ENCODE measurements at places on chromosomes 2 and 18.

DNA sequence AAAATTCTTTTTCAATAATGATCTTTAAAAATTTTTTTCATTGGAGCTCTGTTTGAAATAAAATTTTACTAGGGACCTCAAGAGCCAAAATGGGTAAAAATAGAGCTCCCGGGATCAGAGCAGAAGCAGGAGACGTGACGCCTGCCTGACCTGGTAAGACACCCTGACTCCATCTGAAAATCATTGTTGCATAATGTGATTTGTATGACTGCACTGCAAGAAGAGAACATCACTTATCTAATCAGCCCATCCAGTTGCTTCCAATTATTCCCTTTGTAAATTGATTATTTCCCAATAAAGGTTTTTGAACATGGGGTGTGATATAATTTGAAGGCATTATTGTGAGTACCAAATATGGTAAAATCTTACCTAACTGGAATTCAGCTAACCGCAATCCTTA lies 17.1 kb upstream of the TAF1B start:
- DNase-seq = no peak

DNA sequence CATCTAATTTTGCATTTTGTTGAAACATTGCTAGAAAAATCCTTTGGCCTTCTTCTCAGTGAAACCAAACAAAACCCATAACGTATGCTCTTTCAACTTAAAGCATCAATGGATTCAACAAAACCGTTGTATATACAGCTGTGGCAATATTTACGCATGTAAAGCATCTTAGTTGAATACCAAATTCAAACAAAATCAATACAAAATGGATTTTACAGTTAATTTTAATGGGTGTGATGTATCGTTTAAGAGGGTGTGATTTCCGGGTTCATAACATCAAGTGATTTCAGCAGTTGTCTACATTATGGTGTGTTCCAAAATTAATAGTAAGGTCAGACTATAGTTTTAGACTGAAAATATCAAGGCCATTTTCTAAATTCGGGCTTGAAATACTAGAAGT lies 198.2 kb downstream of the TGIF1 start:
- DNase-seq = peak; percentile 39

DNA sequence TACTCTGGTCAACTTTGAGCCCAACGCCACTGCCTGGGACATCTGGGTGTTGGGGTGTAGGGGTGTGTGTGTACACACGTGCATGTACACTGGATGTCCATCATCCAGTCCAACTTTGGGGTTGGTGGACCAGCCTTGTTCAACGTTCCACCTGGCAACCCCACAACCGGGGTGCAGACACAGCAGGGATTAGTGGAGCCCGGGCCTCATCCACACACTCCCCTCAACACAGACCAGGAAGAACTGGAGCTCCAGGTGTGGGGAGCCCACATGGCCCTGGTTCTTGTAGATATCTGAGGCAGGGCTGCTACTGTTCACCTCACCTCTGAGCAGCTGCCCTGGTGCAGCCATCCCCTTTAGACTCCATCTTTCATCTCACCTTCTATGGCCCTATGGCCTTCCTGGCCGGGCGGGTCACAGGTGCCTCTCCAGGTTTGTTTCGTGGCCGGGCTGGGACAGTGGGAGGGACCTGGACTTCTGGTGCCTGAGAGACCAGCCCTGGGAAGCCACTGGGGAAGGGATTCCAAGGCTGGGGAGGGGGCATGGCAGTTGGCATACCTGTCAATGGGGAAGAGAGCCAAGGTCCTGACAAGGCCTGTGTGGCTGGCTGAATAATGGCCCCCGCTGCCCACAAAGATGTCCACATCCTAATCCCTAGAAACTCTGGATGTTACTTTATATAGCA lies 7.5 kb downstream of the NEU2 start:
- DNase-seq = no peak

- no peak for DNase-seq
Observed at GRCh38 chr2:170360546-170361089, 182.7 kb downstream of the MYO3B start.

DNA sequence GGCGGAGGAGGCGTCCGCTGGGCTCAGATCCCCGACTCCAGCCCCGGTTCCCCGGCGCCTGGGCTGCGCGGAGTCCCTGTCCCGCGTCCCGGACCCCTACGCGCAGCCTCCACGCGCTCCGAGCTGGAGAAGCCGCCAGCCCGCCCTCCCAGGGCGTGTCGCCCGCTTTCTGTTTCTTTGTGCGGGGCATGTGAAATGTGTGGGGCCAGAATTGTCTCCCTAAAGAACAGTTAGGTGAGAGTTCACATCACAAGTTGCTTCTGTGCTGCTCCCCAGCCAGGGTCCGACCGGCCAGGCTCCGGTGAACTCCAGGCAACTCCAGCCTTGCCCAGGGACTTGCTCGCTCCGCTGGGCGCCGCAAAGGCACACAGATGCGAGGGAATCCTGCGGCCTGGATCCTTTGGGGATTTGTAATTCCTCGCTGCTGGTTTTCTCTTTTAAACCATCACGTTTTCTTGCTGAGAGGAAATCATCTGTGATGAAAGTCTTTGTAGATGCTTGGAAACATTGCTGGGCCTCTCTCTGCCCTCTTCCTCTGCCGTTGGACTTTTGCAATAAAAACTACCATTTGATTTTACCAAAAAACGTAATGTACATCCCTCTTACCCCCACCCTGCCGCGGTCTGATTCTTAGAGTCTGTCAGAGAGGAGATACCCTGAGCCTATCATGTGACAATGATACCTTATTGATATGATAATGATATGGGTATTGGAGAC lies 631 bp downstream of the GYPC start:
- DNase-seq = no peak

DNA sequence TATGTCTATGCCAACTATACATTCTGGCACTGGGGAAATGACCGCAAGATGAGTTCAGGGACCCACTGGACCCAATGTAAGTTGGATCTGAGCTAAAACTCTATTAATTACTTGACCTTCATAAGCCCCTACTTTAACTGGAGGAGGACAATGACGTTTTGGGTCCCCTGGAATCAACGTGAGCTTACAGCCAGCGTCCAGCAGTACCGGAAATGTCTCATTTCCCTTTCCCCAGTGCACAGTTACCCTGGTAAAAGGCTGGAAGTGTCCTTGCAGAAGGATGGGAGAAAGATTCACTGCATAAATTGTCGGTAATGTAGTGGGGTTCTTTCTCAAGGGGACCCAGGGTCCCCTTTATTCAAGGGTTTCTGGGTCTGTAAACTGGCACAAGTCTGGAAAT lies 1297.6 kb upstream of the ACVR2A start:
- no peak for DNase-seq

DNA sequence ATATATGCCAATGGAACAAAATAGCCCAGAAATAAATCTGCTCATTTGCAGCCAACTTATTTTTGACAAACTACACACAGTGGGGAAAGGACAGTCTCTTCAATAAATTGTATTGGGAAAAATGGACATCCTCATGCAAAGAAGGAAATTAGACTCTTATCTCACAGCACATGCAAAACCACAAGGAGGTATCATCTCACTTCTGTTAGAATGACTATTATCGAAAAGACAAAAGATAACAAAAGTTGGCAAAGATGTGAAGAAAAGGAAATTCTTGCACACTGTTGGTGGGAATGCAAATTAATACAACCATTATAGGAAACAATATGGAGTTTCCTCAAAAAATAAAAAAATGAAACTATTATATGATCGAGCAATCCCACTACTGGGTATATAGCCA lies 16.3 kb upstream of the WDR75 start:
- no peak for DNase-seq

DNA sequence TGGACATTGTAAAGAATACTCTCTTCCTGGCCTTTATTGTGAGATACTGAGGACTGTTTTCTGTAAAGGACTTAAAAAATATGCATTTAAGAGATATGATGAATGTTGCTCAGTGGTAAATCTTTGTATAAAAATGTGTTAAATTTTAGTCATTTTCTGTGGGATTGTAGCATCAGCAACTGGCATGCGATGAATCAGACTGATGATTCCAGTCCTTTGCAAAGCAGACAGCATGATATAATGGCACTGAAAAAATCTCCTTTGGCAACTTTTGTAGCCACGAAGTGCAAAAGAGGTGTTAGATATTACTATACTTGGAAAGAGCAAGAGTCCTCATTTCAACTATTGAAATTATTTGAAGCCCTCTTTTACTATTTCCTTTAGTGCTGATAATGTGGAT lies 678.7 kb downstream of the PLCL1 start:
- DNase-seq = no peak

DNA sequence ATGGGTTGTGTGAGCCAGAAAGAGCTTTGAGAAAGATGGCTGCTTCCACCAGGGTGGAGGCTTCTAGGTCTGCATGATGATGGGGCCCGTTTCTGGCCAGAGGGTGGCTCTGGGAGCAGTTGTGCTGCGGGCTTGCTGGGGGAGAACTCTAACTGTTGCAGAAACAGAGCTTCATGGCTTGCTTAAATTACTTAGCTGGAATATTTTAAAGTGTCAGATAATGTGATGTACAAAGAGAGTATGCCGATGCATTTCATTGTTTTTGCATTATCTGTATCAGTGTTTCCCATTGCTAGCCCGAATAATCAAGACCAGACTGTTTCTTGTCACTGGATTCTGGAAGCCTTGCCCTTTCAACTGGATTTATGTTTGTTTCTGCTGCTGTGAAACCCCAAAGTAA lies 6.3 kb upstream of the DRC1 start:
- no peak for DNase-seq

DNA sequence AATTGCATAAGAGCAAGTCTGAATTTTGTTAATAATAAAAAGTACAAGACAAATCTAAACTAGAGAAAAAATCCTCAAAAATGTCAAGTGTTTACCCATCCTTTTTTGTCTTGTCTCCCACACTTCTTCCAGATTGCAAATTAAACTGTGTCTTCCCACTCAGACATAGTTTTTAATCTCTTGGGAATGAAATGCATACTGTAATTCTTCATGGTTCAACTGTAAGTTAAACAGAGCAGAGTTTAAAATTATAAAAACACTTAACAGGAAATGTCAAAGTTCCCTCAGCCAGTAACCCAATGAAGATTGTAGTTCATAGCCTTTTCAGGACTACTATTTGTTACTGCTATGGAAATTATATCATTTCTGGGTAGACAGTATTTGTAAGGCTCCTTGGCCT lies 171.8 kb downstream of the UBE2E3 start:
- DNase-seq = no peak

DNA sequence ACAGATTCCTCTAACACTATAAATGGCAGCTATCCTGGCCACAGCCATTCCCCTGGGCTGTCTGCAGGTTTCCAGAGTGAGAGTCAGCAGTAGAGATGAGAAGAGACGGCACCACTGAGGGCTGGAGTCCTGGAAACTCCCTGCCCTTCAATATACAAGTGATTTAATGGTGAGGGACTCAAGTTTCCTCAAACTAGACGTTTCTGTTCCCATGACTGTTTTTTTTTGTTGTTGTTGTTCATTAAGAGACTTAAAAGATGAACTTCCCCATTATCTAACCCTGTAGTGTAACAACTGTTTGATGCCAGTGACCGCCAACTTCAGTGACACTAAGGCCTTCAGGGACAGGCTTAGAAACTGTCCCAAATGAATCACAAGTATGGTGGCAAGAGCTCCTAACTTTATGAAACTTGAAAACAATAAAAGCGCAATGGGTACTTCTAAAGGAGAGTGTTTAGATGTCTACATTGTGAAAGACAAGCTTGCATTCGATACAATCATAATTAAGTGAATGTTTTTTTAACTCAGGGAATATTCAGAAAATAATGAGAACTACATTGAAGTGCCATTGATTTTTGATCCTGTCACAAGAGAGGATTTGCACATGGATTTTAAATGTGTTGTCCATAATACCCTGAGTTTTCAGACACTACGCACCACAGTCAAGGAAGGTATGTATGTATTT lies 34.0 kb downstream of the IL1R2 start:
- DNase-seq = no peak

DNA sequence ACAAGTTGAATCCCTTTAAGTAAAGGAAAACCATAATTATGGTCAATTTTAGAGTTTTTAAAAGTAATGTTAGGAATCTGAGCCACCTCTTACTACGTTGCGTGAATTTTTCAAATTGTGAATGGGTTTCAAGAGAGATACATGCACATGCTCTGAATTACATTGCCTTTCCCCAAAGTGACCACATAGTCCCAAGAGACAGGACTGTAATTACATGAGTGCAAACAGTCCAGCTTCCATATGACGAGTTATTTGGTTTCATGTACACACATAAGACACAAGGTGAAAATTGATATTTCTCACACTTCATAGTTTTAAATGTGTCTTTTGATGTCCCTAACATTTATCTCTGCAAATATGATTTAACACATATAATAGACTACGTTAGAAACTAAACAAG lies 850.8 kb downstream of the LRP1B start:
- DNase-seq = no peak

DNA sequence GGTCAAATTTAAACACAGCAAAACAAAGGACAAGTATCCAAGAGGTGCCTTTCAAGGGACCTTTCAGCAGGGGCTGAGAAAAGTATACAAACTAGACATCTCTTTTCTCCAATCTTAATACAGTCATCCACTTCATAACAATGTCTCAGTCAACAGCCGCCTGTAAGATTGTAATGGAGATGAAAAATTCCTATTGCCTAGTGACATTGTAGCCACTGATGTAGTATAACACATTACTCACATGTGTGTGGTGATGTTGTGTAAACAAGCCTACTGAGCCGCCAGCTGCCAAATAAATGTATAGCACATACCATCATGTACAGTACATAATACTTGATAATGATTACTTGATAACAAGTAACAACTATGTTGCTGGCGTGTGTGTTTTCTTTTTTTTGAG lies 31.0 kb downstream of the VIT start:
- no peak for DNase-seq

DNA sequence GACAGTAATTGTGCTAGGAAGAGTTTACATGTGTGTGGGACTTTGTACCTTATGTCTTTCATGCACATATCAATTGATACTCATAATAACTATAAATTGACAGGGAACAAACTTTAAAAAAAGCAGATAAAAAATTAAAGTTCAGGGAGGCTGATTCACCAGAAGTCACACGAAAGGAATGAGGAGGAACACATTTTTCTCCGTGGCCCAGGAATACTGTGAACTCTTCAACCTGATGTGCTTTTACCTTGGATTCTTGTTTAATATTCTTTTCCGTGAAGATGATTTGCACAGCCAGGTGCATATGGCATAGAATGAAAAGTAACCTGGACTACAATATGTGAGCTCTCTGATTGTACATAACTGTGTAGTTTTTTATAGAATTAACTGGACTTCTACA lies 326.3 kb downstream of the CDH7 start:
- DNase-seq = no peak

DNA sequence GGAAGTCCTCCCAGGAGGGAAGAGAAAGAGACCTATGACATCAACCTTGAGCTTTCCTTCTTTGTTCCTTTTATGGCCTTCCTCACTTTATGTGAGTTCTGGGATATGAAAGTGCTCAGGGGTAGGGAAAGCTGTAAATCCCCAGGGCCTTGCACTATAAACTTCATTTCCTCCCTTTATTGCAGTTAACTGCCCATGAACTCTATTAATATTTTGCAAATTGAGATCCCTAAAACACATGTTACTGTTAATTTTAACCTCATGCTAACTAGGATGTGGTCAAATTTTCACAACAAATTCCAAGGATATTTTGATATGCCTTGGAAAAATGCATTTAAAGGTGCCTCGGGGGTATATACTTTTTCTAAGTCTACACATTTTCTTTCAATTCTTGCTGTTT lies 359.9 kb downstream of the OSR1 start:
- no peak for DNase-seq
